Neural progenitor cell (in vitro differentiated cells): ENCODE measurements at places on chromosomes 6 and 20.

GRCh38 chr6:34022873-34023255 is 123.0 kb downstream of the GRM4 start:
- no peak for DNase-seq

DNA sequence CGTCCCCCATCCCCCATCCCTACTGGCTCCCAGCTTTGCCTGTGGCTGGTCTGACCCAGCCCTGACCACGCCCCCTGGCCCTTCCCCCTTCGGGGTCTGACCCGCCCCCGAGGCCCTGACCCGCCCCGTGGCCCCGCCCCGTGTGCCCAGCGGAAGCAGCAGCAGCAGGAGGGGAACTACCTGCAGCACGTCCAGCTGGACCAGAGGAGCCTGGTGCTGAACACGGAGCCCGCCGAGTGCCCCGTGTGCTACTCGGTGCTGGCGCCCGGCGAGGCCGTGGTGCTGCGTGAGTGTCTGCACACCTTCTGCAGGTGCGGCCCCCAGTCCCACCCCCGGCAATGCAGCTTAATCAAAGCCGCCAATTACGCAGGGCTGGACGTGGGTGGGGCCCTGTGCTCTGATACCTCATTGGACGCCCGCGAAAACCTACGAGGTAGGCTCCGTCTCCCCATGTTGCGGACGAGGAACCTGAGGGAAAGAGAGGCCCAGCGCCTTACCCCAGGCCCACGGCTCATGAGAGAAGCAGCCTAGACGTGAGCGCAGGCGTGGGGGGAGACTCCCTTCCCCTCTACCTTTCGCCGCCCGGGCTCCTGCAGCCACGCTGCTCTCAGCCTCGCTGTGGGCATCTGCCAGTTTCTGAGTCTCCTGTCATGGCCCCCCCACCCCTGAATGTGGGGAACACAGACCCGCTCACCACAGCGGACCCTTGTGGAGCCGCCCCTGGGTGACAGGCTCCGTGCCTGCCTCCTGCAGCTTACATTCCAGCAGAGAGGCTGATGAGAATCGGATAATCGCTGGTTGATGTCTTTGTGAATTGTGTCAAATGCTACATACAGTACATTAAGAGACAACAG is 12.8 kb downstream of the RBCK1 start:
- DNase-seq = no peak

DNA sequence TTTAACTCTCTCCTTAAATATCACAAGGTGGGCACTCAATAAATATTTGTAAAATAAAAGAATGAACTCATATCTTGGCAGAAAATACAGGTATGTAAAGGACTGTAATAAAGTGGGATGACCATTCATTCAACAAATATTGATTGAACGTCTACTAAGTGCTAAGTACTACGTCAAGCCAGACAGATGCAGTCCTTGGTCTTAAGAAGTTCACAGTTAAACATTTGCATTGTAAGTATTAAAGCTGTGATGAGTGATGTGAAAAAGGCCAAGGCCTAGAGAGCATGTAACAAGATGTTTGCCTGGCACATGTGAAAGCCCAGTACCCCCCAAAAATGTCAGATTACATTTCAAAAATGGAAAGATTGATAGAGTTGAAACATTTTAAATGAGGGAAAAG is 130.1 kb upstream of the TMEM170B start:
- DNase-seq = no peak

GRCh38 chr6:147447835-147448611 is 60.5 kb upstream of the SAMD5 start:
- peak; percentile 60 for DNase-seq

DNA sequence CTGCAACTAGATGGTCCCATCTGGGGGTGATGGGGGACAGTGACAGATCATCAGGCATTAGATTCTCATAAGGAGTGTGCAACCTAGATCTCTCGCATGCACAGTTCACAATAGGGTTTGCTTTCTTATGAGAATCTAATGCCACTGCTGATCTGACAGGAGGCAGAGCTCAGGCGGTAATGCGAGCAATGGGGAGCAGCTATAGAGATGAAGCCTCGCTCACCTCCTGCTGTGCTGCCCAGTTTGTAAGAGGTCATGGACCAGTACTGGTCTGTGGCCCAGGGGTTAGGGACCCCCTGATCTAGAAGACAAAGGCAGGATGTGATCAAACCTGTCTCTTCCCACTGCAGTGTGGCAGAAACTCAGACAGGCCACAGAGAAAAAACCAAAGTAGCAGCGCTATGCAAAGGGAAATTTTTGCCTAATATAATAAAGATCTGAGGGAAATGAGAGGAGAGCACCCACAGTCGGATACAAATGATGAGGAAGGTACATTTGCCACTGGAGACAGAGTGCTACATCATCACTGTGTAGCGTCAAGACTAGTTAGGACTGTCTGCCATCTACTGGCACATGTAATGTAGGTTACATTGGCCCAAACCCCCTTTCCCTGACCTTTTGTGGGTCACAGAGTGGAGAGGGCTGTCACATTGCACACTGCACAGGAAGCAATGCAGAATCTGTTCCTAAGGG is 4.1 kb upstream of the LY86 start:
- no peak for DNase-seq

- peak; percentile 73 for DNase-seq
Observed at GRCh38 chr6:147821295-147821897, 312.9 kb downstream of the SAMD5 start.

DNA sequence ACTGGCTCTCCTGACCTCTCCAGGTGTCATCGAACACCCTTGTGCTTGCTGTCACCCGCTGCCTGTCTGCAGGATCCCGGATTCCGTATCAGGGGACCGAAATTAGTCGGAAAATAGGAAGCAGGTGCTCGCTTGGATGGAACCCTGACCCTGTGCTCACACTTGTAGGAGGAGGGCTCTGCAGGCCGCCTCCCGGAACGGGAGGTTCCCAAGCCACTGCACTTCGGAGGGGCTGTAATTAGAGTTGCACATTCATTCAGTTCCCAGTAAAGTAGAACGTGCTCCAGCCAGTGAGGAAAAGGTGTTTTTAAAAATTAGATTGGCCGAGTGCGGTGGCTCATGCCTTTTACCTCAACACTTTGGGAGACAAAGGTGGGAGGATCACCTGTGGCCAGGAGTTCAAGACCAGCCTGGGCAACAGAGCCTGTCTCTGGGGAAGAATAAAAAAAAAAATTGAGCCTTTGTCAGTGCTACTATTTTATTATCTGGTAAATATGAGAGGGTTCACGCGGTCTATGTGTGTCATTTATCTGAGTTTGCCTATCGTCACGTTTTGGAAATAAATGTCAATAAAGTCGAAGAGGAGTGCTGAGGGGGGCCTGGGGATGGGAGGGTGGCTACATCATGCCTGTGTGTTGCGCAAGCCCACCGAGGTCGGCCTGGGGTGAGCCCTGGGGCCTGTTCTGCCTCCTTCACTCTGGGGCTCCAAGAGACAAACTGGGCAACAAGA is 1.5 kb upstream of the GMEB2 start:
- DNase-seq = no peak

DNA sequence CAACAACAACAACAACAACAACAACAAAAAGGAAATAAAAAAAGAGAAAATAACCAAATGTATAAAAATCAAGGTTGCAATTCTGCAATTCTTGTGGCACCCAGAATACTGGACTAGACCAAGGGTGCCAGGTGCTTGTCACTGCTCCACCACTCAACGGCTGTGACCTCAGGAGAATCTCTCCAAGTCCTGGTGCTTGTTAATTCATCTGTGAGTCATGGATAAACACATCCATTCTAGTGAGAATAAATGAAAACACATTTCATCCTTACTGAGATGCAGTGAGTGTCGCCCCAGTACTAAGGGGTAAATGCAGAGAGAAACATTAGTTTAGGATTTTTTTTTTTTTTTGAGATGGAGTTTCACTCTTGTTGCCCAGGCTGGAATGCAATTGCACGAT is 32.0 kb downstream of the HLA-C start:
- DNase-seq = no peak

DNA sequence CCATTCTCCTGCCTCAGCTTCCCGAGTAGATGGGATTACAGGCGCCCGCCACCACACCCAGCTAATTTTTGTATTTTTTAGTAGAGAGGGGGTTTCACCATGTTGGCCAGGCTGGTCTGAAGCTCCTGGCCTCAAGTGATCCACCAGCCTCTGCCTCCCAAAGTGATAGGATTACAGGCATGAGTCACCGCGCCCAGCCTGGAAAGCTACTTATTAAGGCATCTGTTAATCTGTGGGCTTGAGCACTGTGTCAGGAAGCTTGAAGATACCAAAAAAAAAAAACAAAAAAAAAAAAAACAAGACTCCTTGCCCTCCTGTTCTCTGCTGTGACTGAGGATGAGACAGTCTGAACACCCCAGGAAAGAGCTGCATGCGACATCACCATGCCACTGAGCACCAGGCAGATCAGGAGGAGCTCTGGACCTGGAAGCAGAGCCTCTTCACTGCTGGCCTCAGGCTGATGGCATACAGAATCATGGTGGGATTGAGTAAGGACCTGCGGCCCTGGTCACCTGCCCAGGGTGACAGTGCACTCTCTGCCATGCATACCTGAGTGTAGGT is 166.5 kb upstream of the SNX9 start:
- no peak for DNase-seq

- DNase-seq = peak; percentile 68
Observed at GRCh38 chr6:111871725-111872400, 1.4 kb downstream of the FYN start.

DNA sequence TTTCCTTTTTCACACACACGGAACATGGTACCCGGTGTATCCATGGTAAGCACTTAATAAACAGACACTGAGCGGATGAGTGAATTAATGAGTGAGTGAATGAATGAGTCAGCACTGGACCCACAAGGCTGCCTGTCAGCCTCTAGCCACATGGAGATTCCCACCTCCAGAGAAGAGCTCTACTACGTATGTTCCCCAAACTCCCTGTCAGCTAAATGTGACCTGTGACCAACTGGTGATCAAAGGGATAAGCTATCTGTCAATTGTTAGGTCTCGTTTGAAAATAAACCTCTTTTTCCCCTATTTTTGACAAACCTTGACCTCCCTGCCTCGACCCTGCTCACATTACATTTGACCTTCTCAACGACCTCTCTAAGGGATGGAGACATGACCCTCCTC is 24.5 kb upstream of the TAF8 start:
- no peak for DNase-seq

GRCh38 chr6:45438849-45439406 is 61.2 kb upstream of the SUPT3H start:
- no peak for DNase-seq

DNA sequence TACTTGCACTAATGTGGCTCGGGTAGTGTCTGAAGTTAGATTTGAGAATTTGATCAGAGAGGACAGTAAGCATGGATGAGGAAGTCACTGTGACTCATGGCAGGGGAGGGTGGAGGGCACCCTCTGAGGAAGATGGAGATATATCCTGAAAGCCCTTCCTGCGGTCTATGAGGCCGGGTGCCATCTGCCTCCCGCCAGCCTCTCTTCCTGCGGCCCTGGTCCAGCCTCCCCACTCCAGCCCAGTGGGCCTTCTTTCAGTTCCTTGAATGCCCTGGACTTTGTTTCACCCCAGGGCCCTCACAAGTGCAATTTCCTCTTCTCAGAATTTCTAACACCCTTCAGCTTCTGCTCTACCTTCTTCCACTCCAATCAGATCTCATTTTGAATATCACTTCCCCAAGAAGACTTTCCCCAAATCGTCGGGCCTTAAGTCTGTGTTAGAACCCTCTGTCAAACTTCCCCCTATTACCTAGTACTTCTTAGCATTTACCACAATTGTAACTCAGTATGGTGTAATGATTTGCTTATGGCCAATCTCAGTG is 20.2 kb upstream of the TNFAIP3 start:
- no peak for DNase-seq

- DNase-seq = no peak
Observed at GRCh38 chr6:131321589-131321988, 186.3 kb downstream of the AKAP7 start.

DNA sequence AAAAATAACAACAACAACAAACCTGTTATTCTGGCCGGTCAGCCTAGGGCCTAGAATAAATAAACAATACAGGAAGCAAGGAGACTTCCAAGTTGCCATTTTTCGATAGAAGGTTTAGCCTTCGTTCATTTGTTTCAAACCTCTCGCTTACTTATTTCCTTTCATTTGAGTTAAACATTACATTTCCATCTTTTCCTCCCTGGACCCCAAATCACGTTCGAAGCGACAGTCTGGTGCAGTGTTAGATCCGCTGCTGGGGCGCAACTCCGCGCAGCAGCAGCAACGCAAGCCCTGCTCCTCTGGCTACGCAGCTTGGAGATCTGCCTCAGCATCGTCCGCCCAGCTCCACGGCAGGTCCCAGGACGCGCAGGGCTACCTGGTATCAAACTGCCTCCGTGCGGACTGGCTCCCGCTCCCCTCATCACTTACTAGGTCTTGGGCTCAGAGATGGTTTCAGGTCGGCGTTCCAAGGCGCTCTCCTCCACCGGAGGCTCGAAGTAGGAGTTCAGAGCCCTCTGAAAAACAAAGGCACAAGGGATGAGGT is 530 bp downstream of the TDP2 start:
- no peak for DNase-seq

GRCh38 chr20:40868551-40869217 is 159.9 kb upstream of the TOP1 start:
- no peak for DNase-seq

DNA sequence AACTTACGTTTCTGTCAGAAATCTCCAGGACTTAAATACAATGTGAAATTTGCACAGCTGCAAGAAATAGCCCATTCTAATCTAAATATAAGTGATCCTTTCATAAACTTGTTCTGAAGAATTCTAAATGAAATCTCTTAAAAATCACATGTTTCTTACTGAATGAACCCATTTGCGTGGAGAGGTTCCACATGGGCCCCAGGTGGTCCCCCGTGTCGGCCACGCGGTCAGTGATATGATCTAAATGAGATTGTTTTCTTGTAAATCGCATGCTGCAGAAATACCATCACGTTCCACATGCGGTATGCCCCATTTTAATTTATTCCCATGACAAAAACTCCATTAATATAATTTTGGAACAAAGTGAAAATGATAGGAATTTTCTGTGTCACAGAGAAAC is 818.9 kb upstream of the SLC35B3 start:
- no peak for DNase-seq

DNA sequence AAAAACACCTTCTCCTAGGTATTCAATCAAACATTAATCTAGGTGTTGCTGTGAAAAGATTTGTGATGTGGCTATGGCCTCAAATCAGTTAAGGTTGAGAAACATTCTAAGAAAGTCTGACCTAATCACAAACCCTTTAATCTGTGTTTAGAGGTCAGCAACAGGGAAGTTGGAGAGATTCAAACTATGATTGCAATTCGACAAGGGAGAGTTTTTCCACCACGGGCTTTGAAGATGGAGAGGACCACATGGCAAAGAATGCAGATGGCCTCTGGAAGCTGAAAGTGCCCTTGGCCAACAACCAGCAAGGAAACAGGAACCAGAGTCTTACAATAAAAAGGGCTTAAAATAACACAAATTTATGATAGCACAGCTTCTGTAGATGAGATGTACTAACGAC is 29.6 kb upstream of the LGSN start:
- DNase-seq = no peak

DNA sequence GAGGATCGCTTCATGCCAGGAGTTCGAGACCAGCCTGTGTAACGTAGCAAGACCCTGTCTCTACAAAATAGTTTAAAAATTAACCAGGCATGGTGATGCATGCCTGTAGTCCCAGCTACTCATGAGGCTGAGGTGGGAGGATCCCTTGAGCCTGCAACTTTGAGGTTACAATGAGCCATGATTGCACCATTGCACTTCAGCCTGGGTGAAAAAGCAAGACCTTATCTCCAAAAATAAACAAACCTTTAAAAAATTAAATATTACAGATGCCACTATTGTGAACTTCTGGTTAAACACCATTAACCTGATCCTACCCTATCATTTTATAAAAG is 116.8 kb downstream of the ARHGAP18 start:
- no peak for DNase-seq
